ENCODE measurements at places on chromosomes 7 and 10. TPM values are rescaled to one million over a fixed set of nuclear protein-coding genes. Genes with fewer than 3 reads are reported as not detected.

DNA sequence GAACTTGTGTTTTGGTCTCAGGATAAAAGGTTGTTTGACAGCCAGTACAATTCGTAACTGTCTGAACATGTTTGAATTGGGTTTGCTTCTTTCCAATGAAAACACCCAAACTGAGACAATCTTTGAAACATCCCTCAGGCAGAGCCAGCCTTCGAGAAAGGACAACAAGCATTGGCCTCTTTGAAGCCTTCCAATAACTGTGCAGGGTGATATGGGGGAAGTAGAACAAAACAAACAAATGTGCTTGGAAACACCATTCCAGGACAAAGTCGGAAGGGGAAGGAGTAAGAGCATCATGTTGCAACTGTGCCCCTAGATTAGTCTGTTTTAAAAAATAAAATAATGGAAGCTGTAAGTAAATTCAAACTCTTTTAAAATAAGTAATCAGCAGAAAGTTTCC is 39.5 kb downstream of the IL2RA start:
- DNase-seq = no peak

GRCh38 chr7:16657656-16658279 is 11.8 kb downstream of the BZW2 start:
- no peak for DNase-seq

- no peak for DNase-seq
Measured at GRCh38 chr10:11320809-11321520, 290.5 kb downstream of the USP6NL start.

DNA sequence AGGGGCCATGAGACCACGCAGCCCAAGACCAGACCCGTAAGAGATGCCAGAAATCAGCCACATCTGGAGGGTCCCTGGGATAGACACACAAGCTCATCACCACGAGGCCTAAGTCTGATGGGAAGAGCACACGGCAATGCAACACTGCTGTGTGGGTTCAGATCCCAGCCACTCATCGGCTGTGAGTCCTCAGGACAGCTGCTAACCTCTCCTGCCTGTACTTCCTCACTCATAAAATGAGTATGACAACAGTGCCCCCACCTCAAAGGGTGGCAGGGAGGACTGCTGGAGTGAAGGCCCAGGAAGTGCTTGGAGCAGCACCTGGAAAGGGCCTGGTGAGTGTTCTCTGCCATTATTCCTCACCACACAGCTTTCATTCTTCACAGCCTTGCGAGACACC is 60.9 kb downstream of the MAD1L1 start:
- no peak for DNase-seq

DNA sequence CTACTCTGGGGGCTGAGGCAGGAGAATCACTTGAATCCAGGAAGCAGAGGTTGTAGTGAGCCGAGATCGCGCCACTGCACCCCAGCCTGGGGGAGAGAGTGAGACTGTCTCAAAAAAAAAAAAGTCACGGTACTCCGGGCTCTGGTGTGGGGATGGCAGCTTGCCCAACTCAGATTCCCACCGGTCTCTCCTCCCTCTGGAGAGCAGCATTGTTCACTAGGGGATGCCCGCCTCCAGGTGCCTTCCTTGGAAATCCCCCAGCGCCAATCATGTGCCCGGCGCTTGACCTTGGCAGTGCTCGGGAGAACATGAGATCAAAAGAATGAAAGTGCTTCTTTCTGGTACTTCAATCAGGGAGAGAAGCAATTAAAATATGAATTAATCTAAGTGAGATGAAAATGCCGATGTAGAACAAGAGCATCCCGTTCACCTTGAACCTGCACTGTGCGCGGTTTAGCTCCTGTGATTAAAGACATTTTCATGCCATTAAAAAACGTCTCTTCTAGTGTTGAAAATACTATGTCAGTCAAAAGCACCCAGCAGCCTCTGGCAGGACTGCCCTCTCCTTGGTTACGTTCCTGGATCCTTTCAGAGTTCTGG is 1127.3 kb upstream of the AUTS2 start:
- no peak for DNase-seq

DNA sequence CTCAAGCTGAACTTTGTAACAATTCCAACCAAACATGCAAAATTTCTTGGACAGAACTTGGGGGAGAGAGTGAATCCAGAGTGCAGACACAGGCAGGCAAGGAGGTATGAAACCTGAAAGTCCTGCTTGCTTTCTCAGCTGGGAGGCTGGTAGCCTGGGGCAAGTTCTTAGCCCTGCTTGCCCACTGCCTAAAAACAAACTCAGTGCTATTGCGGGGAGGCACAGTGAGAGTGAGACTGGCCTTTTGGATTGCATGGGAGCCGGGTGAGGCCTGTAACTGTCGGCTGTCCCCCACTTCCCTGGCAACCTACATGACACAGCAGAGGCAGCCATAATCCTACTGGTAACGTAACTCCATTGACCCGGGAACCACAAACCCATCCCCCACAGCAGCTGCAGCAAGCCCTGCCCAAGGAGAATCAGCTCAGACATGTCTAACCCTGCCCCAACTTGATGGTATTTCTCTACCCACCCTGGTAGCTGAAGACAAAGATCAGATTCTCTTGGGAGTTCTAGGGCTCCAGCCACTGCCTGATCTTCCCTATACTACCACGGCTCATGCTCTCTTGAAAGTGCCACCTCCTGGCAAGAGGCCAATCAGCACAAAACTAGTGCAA is 663.6 kb downstream of the GRM8 start:
- no peak for DNase-seq

BTBD16 gene
- polyA plus RNA-seq = not detected

SPDYE8 gene
- polyA plus RNA-seq = 0.43 TPM

All from GM12878 (cell line).